ENCODE measurements at places on chromosomes 13 and 19.

GRCh38 chr13:100179276-100179675 lies 90.4 kb downstream of the PCCA start:
- DNase-seq = no peak

- no peak for DNase-seq
Observed at GRCh38 chr19:7772752-7773291, 9.8 kb downstream of the CLEC4M start.

DNA sequence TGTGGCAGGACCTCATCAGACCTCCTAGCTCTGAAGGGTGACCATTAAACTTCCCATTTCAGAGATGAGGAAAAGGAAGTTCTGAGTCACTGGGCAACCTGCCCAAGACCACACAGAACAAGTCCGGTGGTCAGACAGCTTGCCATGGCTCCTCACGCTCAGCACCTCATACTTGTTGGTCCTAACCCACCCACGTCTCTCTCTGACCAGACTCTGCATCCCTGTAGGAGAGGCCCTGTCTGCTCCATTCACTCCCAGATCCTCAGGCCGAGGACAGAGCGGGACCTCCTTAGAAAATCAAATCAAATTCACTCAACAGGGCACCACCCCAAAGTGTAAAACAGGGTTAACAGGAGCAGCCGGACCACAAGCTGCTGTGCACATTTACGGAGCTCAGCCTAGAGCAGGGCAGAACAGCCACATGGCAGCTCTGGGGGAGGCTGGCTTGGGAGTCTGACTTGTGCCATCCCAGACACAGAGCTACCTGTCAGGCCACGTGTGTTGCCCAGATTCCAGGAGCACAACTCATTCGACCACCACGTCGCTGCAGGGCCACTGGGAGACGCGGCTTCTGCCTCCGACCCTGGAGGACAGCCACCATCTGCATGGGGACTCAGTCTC lies 1.7 kb downstream of the MIER2 start:
- DNase-seq = peak; percentile 86

GRCh38 chr19:35533822-35534392 lies 651 bp downstream of the GAPDHS start:
- no peak for DNase-seq

DNA sequence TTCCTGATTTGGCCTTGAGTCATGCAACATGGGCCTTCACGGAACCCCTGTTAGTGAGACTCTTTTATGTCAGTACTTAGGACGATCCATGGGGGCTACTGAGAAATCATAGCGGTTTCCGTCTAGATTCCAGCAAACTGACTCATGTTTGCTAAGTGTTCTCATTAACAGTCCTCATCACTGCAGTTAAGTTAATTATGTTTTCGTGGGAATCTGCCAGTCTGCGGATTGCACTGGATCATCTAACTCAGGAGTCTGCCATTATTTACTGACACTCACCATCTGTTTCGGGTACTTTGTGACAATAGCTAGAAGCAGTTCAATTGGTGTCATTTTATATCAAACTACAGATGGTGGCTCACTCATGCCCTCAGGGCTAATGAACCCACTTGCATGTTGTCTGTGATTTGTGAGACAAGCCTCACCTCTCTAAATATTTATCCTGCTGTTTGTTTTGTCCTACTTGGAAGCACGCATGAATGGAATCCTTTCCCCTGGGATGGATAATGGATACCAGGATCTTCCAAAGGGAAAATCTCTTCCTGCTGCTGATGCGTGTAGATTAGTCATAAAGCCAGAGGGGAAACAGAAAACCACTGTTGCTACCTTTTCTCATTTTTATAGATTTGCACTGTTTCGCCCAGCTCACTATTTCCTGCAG lies 61.8 kb downstream of the RAB20 start:
- no peak for DNase-seq

- DNase-seq = no peak
Observed at GRCh38 chr13:48625413-48626076, 28.2 kb upstream of the CYSLTR2 start.

DNA sequence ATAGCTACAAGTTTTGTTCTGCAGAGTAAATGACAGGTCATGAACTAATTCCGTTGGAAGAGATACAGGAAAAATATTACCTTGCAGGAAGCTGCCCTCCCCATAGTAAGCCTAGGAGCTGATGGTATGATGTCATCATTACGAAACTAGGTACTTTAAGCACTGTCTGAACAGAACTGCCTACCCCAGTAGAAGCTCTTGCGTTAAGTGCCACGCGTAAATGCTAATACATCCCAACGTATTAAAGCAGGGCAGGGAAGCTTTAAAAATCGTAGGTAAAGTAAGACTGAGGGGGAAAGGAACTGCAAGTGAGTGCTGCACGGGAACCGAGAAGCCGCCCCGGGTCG lies 572 bp downstream of the UGGT2 start:
- no peak for DNase-seq

DNA sequence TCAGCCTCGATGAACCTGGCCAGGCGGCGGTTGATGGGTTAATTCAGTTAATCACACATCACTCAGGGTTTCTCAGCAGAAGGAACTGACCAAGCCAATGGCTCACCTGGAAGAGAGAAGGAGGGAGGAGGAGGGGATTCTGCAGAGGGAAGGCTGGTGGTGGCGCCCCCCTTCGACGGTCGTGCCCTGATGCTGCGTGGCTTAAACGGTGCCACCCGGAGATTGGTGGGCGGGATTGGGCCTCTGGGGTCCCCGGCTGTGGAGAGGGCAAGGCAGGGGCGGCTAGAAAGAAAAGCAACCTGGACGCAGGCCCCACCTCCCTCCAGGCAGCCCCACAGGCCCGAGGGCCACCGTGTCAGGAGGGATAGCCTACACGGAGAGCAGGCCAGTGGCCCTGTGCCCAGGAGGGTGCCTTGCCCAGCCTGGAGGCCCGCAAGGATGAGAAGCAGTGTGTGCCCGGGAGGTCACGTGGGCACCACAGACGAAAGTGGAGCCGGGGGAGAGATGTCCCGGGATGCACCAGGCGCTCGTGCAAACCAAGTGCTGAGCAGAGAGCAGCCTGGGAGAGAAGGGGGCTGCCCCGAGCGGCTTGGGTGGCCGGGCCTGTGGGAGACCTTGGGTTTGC lies 16.0 kb downstream of the CSNK1G2 start:
- DNase-seq = no peak

- DNase-seq = no peak
Observed at GRCh38 chr13:76425935-76426334, 460.3 kb downstream of the KCTD12 start.

DNA sequence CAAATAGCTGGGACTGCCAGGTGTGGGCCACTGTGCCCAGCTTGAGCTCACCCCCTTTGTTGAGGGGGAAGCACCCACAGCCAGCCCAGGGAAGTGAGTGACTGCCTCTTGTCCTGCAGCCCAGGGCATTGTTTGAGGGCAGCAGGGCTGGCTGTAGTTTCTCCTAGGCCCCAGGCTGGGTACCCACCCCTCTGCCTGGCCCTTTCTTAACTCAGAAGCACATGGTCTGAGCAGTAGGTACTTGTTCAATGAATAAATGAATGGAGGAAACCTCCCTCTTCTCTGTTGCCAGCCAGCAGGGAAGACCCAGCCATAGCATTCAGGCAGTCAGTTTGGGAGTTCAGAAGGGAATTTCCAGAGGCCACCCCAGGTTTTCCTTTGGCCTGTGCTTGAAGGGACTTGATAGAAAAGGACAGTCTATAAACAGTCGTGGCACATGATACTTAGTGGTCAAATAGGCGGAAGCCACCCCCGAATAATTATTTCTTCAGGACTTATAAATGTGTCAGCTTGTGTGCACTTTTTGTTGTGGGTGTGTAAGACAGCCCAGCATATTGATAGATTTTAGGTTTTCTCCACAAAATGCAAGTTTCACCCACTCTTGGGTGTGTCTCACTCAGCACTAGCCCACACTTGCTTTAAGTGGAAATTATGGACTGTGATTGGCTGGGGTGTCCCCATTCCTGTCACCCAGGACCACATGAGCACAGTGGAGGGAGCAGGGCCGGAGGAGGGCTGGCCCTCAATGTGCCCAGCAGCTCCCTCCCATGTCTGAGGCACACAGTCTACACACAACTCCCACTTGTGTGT lies 33.1 kb downstream of the GATAD2A start:
- DNase-seq = no peak

- DNase-seq = no peak
Observed at GRCh38 chr13:60562096-60562780, 165.2 kb downstream of the TDRD3 start.

DNA sequence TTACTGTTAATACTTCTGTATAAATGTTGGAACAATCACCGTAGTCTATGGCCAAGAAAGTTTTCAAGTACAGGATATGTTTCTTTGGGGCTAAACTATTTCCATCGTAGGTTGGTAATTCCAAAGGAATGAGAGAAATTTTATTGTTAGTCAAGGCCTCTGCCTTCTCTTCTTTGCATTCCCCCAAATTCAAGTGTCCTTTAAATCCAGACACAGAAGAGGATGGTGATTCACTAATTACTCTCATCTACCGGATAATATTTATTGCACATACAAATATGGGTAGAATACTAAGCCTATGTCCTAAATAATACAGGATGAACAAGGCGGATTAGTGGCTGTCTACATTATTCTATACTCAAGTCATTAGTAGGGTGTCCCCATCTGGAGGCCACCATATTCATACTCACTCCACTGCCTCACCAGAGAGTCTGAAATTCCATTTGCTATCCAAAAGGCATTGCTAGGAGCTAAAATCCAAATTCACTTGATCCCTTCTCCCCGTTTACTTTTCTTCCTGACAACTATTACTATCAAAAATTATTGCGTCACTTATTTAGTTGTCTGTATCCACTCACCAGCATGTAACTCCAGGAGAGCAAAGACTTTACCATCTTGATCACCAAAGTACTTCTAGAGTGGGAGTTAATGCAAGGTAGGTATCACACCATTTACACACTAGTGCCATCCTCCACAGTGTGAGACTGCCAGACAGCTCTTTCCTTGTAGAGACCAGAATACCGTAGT lies 82.4 kb upstream of the SGCG start:
- no peak for DNase-seq

DNA sequence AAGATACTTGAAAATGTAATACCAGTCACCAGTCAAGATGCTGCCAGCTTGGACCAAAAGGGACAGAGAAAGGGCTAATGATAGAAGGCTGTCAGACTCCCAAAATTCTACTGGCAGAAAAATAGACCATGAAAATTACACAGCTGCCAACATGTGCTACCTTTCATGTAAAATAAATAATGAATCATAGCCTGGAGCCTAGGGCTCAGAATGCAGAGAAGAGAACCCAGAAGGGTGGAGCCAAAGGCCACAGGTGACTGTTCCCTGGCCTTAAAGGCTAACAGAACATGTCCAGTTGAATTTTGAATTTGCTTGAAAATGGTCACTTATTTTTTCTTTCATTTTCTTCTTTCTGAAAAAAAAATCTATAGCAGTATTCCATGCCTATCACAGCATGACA lies 1827.0 kb upstream of the MIR17HG start:
- no peak for DNase-seq

DNA sequence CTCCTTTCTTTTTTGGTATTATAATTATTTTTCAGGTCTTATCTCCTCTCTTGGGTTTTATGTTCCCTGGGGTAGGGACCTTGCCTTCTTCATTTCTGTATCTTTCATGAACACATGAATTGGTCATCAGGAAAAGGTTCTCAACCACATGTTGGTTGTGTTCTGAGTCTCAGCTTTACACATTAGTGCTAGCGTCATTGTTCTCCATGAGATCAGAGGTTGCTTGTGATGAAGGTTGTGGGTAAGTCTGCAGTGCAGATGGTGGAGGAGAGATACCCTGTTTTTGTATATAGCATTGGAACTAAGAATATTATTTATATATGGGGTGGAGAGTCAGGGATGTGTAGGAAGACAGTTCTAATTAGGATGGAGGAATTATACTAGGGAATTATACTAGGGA lies 24.5 kb upstream of the CEACAM8 start:
- no peak for DNase-seq

GRCh38 chr13:45142440-45143345 lies 22.4 kb downstream of the GTF2F2 start:
- DNase-seq = no peak

DNA sequence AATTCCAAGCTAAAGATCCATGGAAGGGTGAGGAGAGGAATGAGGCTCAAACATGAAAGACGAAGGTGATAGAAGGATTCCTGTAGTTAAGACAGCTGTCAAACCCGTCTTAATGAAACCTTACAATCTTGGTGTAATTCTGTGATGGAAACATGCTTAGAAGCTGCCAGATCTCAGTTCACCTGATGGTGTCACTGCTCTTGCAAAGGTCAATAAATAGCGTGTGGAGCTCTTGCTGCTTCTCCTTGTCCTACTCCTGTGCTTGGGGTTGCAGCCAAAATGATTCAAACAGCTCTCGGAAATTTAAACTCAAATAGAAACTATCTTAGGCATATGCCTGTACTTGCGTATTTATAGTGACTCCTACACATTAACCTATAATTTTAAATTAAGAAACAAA lies 1705.0 kb downstream of the OLFM4 start:
- no peak for DNase-seq

DNA sequence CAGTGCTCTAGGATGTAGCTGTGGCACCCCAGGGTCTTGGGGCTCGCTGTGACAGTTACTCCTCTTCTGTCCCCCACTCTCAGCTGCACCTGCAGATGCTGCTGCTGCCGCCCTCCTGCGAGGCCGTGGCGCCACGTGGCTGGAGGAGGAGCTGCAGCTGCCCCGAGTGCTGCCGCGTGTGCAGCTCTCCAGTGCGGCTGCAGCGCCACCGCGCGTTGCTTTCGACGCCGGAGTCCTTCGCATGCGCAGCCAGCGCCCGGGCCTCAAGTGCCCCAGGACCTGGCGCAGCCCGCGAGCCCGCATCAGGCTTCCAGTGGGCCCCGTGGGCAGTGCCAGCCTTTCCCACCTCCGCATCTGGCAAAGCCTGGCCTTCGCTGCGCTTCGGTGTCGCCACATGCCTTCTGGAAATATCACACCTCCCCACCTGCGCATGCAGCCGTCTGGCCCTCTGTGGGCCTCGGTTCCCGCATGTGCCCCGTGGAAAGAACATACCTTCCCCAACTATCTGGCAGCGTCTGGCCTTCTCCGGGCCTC lies 692 bp upstream of the ZNF580 start:
- no peak for DNase-seq

GRCh38 chr19:30969591-30969990 lies 379.6 kb downstream of the TSHZ3 start:
- no peak for DNase-seq

DNA sequence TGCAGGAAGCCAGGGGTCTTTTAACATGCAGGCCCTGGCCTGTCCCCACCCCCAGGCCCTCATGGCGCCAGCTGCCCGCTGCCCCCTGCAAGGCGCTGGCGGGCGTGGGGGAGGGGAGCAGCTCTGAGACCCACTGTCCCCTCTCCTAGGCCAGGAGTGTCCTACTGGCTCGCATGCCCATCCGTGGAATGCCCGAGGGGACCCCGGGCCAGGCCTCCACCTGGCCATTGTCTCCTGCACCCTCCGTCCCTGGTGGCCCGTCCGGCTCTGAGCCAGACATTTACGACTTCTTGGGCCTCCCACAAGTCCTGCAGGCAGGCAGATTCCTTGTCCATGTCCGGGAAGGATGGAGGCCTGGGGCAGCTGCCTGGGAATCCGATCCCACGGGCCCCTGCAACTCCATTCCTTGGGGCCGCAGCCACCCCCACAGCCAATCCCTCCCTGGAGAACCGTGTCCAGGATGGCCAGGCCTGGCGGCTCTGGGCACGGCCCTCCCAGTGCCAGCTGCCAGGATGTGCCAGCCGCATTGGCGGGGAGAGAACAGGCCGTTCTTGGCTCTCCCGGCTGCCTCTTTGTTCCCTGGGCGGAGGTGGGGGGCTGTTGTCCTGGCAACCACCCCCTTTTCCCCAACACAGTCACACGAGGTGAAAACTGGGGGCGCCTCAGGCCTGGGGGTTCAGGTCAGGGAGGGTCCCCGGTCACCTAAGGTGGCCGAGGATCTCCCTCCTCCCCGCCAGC lies 10.5 kb upstream of the PLIN3 start:
- no peak for DNase-seq
